ENCODE measurements at places on chromosomes 6 and 20.
A peak's percentile ranks its signal among the peaks of the same experiment; 100 is the strongest.

GRCh38 chr6:110878751-110879522 is 4.4 kb downstream of the AMD1 start:
- no peak for ATAC-seq

DNA sequence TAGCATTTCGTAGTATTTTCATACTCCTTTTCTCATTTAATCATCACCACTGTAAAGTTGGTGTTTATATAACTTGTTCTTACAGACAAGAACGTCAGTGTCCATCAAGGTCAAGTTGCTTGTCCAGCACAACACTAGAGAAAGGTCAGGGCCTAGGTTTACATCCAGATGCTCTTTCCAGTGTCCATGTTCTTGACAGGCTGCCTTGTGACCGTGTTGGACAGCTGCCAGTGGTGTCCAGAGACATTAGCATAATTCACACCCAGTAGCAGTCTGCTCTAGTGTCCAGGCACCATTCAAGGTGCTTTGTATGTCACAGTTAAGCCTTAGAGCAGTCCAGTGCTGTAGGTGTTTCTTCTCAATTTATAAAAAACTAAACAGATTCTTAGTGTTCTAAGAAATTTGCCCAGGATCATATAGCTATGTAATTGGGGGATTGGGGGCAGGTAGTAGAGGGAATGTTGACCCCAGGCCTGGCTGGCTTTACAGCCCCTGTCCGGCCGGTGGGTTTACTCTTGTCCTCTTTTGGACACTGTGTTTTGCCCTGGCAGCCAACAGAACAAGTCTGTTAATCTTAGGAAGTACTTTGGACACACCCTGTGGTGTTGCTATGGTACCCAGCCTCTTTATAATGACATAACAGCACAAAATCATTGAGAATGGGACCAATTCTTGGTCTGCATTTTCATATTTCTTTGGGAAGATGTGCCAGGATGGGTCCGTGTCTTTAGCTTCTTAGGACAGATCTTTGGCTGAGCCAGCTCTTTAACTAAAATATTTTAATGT is 8.0 kb downstream of the STK35 start:
- ATAC-seq: no peak

DNA sequence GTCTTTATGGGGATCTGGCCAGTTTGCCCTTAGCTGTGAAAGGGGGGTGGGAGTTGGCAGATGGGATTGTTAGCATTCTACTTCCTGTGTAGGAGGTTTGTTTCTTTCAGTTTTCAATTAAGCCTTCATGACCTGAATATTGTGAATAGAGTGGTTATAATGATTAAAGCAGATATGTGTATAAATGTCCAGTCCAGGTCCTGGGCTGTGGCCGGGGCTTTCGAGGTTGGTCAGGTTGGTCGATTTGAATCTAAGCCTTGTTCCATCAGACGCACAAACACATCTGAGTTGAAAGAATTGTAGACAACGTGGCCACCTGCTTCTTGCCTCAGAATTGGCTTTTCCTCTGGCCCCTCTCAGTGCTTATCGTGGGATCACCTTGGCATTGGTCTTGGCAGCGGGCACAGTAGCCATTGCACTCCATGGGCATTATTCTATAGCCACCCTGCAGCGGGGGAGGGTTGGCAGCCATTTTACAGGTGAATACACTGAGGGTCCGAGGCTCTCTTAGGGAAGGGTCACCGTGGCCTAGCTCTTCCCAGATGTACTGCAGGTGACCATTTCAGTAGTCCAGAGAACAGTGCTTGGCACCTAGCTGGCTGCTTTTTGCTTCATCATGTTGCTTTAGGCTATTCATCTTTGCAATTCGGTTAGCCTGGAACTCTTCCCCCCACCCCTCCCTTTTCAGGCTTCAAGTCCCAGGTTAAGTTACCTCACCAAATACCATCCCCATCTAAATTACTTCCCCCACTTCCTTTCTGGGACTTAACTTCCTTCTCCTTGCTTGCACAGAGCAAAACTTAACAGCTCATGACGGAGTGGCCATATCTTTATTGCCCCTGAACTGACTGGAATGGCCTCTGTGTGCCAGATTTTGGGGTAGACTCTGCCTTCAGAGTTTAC is 1.1 kb downstream of the RNF114 start:
- ATAC-seq: peak; percentile 13

DNA sequence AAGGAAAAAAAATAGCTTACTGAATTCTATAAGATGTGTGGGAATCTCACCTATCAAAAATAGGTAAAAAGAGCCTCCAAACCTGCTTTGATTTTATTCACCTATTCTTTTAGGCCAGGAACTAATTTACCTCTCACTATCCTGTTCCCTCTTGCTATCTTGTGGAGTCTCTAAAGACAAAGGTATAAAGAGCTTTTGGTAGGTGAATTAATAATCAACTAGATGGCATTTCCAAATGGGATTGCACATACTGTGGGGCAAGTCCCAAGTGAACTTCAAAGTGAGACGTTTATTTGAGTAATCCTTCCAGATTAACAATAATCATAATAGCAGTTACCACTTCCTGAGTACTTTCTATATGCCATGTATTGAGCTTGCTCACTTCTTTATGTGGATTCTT is 2.8 kb downstream of the FAM8A1 start:
- no peak for ATAC-seq

GRCh38 chr6:15755526-15755925 is 92.7 kb upstream of the DTNBP1 start:
- ATAC-seq: no peak

- ATAC-seq: no peak
Observed at GRCh38 chr6:7939184-7939863, 28.7 kb upstream of the TXNDC5 start.

DNA sequence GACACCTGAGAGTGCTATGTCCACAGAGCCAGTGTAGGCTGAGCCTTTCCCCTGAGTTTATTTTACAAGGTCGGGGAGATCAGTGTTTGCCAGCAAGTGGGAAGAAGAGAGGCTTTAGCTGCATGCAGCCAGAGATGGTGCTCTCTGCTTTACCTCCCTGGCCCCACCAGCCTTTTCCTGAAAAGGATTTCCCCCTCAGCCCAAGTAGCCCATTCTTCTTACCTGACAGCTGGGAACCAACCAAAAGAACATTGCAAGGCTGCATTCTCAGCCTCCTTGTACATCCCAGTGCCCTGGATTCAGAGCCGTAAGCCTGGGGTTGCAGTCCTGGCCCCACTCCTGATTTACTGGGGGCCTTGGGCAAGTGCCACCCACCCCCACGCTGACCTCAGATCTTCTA is 16.9 kb downstream of the SNPH start:
- no peak for ATAC-seq

DNA sequence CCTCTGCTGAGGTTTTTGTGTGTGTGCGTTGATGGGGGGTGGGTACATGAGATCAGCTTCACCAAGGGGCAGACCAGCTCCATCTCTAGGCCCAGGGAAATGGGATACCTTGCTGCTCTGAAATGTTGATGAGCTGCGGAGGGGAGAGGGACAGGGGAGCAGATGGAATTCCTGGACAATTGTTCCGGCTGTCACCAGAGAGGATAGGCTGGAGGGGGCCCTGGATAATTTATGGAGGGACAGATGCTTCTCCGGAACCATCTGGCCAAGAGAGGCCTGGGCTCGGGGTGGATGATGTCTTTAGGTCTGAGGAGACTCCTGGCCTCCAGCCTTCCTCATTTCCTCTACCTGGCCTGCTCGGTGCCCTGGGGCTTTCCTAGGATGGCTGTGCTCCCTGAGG is 1.9 kb upstream of the TJAP1 start:
- no peak for ATAC-seq

DNA sequence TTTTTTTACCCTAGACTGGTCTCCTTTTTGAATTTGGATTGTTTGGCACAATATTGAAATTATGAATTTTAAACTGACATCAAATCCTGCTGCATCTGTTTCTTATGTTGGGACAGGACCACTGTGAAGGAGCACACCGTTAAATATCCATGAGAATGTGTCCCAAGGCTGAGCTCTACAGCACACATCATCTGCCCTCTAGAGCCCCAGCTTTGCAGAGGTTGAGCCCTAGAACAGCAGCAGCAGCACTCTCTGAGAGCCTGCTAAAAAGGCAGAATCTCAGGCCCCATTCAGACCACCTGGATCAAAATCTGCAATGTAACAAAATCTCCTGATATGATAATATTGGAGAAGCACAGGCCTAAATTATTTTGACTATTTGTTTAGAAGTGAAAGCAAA is 192.1 kb upstream of the CCN2 start:
- ATAC-seq: no peak

DNA sequence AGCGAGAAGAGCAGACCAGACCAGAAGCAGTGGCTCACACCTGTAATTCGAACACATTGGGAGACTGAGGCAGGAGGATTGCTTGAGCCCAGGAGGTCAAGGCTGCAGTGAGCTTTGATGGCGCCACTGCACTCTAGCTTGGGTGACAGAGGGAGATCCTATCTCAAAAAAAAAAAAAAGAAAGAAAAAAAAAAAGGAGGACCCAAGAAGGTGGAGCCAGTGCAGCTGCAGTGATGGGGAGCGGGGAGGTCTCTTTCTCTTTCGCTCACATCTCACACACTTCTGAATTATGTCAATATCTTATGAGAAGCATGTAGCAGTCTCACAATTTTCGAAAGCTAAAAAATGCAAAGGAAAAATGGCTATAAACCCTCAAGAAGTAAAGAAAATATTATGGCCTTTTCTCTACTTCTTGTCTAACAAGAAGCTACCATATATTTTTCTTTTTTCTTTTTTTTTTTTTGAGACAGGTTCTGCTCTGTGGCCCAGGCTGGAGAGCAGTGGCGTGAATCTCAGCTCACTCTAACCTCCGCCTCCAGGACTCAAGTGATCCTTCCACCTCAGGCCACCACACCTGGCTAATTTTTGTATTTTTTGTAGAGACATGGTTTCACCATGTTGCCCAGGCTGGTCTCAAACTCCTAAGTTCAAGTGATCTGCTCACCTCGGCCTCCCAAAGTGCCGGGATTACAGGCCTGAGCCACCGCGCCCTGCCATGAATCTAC is 3.8 kb upstream of the SPO11 start:
- no peak for ATAC-seq

DNA sequence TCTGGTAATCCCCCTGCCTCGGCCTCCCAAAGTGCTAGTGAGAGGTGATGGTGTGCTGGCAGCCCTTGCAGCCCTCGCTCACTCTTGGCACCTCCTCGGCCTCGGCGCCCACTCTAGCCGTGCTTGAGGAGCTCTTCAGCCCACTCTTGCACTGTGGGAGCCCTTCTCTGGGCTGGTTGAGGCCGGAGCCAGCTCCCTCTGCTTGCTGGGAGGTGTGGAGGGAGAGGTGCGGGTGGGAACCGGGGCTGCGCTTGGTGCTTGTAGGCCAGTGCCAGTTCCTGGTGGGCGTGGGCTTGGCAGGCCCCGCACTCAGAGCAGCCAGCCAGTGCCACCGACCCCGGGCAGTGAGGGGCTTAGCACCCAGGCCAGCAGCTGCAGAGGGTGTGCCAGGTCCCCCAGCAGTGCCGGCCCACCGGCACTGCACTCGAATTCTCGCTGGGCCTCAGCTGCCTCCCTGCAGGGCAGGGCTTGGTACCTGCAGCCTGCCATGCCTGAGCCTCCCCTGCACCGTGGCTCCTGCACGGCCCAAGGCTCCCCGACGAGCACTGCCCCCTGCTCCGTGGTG is 189.0 kb upstream of the ASCC3 start:
- ATAC-seq: no peak

GRCh38 chr20:20214757-20215275 is 153.1 kb upstream of the INSM1 start:
- ATAC-seq: no peak

GRCh38 chr6:142323377-142323776 is 21.6 kb downstream of the ADGRG6 start:
- ATAC-seq: no peak

DNA sequence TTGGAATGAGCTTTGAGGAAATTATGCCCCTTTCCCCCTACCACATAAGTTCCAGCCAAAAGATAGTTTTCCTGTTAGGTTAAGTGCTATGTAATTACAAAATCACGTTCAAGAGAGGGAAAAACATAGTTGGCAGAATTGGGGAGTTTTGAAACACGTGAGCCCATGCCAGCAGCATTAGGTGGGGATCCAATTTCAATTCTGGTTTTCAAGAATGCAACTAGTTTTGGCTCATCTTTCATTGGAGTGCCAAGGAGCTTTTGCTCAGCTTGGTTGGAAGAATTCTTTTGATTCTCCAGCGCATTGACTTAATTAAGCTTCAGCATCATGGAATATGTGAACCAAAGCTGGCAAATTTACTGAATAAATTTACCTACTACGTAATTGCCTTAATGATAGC is 95.9 kb downstream of the SAMD5 start:
- ATAC-seq: no peak

DNA sequence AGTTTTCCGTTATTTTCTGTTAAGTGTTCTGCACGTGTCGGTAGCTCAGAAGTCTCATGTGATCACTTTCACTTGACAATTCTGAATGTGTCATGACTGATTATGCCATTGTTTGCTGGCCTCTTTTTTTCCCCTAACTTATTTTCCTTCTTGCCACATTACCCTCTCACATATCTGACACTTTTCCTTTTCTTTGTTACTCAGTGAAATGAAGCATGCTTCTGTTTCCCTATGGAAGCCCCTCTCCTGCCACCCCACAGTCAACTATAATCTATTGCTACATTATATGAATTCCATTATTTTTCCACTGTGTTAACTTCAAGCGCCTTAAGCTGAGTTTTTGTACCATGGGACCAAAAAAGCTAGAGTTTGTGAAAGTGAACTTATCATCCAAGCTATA is 531.6 kb upstream of the HS3ST5 start:
- no peak for ATAC-seq

DNA sequence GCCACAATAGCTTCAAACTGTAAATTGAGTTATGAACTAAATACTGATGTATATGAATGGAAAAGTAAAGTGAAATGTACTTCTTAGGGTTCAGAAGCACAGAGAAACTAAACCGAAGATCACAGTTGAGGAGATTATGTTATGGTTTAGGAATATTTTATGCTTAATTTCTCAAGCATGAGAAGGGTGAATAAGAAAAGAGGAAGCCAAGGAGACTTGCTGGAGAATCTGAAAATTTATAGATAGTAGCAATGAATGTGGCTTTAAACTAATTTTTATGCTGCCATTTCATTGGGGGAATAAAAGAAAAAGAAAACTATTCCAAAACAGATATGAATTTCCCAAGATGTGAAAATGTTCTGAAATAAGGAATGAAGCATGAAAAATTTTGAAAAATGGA is 5.6 kb downstream of the ANKS1A start:
- ATAC-seq: no peak

DNA sequence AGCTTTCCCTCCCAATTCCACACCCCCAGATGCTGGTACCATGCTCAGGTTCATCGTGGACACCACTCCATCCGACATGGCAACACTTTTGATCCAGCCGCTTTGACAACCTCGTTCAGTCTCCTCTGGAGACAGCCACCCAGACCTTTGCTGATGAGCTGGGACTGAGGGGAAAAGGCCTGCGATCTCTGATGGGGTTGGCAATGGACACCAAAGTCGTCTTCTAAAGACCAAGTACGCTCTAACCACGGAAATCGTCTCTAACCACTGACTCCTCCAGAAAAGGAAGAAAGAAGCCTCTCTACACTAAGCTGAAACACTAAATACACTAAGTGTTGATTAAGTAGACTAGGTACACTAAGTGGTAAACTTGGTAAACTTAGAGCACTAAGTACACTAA is 26.1 kb upstream of the HLA-E start:
- ATAC-seq: no peak

- no peak for ATAC-seq
Observed at GRCh38 chr6:93104195-93104817, 315.1 kb downstream of the EPHA7 start.

- ATAC-seq: no peak
Observed at GRCh38 chr6:14673201-14673600, 555.6 kb downstream of the CD83 start.

Data from activated CD4-positive, CD25-positive, alpha-beta regulatory T cell treated with anti-CD3 and anti-CD28 coated beads, Interleukin-2, amount 50 U/mL, for 24 hours (primary cell).